ENCODE measurements at places on chromosomes 3 and 15. TPM values are rescaled to one million over a fixed set of nuclear protein-coding genes. Genes with fewer than 3 reads are reported as not detected.

GRCh38 chr3:100113723-100114412, 433 bp downstream of the FILIP1L start:
- no peak for DNase-seq

GRCh38 chr15:91521996-91522395, 331.5 kb upstream of the SLCO3A1 start:
- DNase-seq: no peak

DNA sequence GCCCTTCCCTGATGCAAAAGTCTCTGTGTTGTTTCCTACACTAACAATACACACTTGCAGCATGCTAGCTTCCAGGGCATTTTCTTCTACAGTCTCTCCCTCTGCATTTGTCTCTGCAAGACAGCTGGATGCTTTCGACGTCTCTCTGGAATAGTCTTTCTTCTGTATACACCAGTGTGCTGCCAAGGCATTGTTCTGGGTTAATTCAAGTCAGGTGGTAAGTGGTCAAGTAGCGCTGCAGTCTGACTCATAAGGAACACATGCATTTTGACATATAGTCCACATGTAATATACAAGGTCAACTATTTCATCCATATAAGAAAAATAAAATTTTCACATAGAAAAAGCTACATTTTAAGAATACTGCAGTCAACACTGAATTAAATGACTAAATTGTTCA, 92.7 kb downstream of the MYLK start:
- no peak for DNase-seq

DNA sequence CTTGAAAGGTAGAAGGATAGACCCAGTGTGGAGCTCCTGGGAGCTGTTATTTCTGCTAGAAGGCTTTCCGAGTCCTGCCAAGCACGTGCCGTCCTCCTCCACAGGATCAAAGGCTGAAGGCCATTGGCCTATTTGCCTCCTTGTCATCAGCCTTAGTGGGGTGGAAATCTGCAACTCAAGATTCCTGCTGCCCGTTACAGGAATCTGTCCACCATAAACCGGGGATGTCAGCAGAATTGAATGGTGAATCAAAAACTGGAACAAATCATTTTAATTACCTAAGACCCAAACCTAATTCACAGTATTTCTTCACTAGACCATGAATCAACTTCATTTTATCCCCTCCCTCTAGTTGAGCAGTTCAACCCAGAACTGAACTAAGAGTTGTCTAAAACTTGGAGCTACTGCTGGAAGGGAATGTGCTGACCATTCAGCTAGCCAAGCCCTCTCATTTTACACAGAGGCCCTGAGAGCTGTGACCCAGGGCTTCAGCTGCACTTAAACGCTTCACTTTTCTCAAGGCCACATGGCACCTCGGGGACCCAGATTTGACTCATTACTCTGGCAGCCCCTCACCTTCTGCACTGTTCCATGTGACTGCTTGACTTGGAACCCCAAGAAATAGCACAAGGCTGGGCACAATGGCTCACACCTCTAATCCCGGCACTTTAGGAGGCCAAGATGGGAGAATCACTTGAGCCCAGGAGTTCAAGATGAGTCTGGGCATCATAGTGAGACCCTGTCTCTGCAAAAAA, 36.8 kb upstream of the KIF23 start:
- DNase-seq: no peak

GRCh38 chr3:9088441-9089353, 125.4 kb upstream of the RAD18 start:
- no peak for DNase-seq

GRCh38 chr3:63324621-63325020, 46.5 kb downstream of the SYNPR start:
- DNase-seq: no peak

- no peak for DNase-seq
These were observed 4.2 kb upstream of the RPL29 start for GRCh38 chr3:51999846-52000245.

- DNase-seq: no peak
These were observed 244.4 kb upstream of the GOLGA6L4 start for GRCh38 chr15:83991163-83991562.

DNA sequence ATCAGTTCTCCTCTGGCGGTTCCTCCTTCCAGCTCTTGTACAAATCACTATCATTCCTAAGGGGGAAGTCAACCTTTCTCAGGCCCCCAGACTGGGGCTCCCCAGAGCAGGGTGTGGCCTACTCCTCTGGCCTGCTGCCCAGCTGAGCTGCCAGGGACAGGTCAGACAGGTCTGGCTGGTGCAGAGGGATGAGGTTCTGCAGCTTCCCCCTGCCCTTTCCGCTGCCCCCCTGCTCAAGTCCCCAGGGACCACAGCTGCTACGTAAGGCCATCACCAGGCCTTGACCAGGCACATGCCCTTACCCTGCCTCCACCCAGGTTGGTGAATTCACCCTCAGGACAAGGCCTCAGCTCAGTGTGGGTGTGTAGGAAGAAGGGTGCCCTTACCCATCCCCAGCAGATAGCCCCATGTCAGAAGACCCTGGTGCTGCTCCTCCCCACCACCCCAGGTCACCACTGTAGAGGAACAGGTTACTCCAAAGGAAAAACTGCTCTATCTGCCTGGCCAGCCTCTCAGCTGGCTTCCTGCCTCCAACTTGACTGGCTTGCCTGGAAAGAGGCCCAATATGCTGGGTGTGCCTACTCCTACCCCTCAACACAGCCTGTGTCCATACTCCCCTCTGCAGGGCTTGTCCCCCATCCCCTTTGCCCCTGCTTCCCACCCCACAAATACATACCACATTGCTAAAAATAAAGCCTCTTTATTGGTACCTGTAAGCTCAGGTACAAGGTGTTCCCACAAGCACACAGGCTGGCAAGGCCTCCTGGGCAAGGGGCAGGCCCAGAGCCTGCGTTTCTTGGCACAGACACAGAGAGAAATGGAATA, 12.0 kb downstream of the CSRNP1 start:
- peak; percentile 85 for DNase-seq

- no peak for DNase-seq
These were observed 32.3 kb downstream of the MOBP start for GRCh38 chr3:39499651-39500273.

DNA sequence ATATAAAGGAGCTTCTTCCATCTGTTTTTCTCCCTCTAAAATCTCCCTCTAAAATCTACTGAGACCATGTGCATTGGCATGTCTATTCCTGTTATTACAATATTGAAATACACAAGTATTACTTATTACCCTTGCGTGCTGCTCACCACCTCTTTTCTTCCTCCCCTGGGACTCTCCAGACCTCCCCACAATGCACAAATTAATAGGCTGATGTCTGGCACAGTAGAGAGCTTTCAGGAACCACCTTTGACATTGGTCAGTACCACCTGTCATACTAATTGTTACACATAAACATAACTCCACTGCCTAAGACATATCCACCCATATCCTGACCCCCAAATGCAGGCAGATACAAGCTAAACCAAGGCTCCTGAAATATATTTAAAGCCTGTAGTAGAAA, 722.6 kb downstream of the FHIT start:
- DNase-seq: no peak

DNA sequence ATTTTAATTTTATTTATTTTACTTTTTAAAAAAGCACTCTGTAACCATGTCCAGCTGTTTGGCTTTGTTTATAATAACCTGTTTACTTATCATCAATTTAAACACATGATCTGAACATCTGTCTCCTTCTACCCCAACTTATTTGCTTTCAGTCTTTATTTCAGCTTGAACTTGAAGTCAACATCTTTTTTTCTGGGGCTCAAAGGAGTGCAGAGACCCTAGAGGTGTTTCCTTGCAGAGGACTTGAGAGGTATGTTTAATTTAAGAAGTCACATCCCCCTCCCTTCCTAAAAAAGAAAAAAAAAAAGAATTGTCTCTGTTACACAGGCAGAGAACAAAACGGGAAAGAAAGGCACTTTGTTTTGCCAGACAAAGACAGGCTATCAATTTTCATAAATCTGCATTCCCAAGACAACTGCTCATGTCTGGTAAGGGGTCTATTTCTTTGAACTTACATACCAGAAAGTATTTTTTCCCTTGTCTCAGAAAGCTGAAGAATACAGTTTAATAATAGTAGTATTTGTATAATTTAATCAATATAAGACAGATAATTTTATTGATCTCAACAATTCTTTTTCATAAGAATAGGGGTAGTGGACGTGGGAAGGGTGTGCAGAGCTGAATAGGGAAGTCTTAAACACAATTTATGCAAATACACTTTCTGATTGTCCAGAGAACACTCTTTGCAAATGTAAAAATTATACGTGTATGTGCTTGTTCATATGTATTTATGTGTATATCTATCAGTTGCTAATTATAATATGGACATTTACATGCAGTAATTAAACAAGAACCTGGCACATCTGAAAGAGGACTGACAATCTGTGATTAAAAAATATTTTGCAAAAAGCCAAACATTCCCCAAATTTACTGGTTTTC, 109.7 kb upstream of the PDZRN3 start:
- no peak for DNase-seq

DNA sequence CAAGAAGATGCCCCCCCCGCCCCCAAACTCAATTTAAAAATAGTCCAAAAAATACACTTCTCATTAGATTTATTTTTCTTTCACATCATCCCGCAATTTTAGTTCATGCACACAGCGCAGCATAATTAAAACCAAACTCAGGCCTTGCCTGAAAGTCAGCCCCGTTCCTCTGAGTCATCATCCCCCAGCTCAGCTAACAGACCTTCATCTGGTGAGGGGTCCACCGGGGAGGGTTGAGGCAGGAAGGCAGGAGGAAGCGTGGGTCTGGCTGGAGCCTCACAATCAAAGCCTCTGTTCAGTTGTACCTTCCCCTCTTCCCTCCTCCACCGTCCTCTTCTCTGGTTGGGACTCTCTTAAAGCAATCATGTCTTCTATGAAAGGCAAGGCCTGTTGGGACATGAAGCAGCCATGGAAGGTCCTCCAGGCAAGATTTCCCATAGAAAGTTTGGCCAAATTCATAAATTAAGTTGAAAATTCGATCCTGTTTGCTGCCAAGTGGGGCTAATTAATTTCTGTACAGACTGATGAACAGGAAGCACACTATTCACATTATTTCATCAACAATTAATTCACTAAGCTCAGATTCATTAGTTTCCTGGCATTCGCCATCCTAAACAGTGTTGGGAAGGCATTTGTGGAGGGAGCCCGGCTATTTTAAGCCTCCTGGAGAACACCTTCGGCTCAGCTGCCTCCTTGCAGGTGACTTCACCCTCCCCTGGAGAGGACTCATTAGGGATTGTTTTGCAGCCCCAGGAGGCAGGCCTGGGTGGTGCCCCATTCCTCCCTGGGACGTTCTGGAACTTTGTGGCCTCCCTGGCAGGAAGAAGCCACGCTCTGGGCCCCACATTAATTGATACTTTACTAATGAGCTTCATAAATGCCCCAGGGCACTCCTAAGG, 72.3 kb upstream of the BNC1 start:
- no peak for DNase-seq

DNA sequence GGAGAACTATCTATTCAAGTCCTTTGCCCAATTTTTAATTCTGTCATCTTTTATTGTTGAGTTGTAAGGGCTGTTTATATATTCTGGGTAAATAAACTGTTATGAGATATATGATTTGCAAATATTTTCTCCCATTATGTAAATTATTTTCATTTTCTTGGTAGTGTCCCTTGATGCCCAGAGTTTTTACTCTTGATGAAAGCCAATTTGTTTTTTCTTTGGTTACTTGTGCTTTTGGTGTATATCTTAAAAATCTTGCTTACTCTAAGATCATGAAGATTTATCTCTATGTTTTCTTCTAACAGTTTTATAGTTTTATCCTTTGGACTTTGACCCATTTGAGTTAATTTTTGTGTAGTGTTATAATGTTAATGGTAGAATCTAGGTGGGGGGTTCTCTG, 44.5 kb downstream of the TIMP4 start:
- DNase-seq: no peak

DNA sequence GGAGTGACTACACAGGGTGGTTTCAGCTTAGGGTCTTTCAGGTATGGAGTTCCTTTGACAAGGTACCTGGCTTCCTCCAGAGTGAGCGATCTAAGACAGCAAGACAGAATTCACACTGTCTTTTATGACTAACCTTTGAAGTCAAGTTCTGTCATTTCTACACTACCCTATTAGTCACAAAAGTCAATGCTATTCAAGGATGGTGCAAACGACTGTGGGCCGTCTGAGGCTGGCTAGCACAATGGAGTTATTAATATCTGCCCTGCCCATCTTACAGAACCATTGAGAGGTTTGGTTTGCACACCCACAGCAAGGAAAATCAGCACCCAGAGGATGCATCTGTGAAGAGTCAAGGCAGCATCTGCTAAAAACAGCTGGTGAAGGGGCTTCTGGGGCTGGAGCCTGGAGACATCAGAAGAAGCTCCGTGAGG, 62.9 kb upstream of the XCR1 start:
- no peak for DNase-seq

DNA sequence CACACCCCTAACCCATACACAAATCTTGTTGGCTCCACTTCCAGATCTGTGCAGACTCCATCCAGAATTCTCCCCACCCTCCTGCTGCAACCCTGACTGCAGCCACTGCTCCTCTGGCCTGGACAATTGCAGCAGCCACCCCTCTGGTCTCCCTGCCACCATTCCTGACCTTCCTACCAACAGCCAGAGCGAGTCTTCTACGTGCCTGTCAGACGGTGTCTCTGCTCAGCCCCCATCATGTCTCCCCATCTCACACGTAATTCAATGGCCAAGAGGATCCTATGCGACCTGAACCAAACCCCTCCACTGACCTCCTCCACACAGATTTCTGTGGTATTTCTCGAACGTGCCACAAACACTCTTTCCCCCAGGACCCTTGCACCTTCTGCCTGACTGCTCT, 103.3 kb downstream of the TPRA1 start:
- DNase-seq: no peak

DNA sequence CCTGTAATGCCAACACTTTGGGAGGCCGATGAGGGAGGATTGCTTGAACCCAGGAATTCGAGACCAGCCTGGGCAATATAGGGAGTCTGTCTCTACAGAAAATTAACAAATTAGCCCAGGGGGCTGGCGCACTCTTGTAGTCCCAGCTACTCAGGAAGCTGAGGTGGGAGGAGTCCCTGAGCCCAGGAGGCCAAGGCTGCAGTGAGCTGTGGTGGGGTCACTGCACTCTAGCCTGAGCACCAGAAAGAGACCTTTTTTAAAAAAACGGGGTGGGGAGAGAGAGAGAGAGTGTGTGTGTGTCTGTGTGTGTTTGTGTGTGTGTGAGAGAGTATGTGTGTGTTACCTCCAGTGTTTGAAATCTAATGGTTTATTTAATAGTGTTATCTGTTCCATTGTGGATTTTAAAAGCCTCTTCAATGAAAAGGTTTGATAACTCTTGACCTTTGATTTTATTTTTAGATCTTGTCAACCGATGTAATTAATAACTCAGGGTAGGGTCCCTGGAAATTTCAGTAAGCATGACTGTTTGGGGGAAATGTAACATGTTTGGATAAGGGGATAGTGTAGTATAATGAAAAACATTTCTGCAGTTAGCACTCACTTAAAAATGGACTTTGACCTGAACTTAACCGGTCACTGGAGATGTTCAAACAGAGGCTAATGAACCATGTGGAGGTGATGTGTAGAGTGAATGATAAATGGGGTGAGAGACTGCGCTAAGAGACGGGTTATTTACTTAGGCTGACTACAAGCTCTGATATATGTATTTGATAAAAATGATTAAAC, 29.7 kb downstream of the LRCH3 start:
- DNase-seq: no peak

- DNase-seq: no peak
These were observed 37.3 kb downstream of the CACNA1D start for GRCh38 chr3:53531749-53532148.

The ASB14 gene
- 1.3 TPM for total RNA-seq

The WWTR1 gene
- 51.1 TPM for total RNA-seq

The BCL2A1 gene
- total RNA-seq: 0.46 TPM

The GPR171 gene
- total RNA-seq: not detected

The DUOXA2 gene
- total RNA-seq: not detected

Measured in right cardiac atrium (tissue), 5 donors.